Metanephros (tissue), 2 donors: ENCODE measurements at places on chromosomes 2 and 18. TPM values are rescaled to one million over a fixed set of nuclear protein-coding genes. Genes with fewer than 3 reads are reported as not detected.

Gene TAF4B
- 5.4 TPM for total RNA-seq

Gene KDM3A
- total RNA-seq, result 66.0 TPM

Gene SPR
- total RNA-seq, result 9.1 TPM

Gene SEMA4F
- total RNA-seq, result 4.0 TPM

Gene ADI1
- 34.9 TPM for total RNA-seq

Gene MOGAT1
- not detected for total RNA-seq

Gene SETBP1
- 48.8 TPM for total RNA-seq

Gene MTCL1
- 16.1 TPM for total RNA-seq

Gene LRRC30
- total RNA-seq, result 6.4 TPM

Gene HAAO
- total RNA-seq, result 32.6 TPM

Gene WIPF1
- total RNA-seq, result 26.4 TPM

Gene TUBA4B
- not detected for total RNA-seq

Gene NT5DC4
- total RNA-seq, result not detected

Gene MC5R
- 0.47 TPM for total RNA-seq

Gene ALKAL2
- 2.7 TPM for total RNA-seq

Gene CAPN14
- 0.12 TPM for total RNA-seq

Gene GPR155
- total RNA-seq, result 10.5 TPM

Gene COL5A2
- 147 TPM for total RNA-seq

Gene RAX
- total RNA-seq, result not detected

Gene PCARE
- total RNA-seq, result 0.18 TPM

Gene KLHL41
- 613 TPM for total RNA-seq

Gene DUSP28
- 7.0 TPM for total RNA-seq

Gene SLC9A4
- 12.9 TPM for total RNA-seq

Gene C2orf49
- total RNA-seq, result 12.4 TPM

Gene AQP12B
- total RNA-seq, result 0.58 TPM

Gene PRKAG3
- total RNA-seq, result 5.0 TPM

Gene TMEM17
- total RNA-seq, result 4.3 TPM

Gene SERPINB11
- not detected for total RNA-seq

Gene NPPC
- total RNA-seq, result 3.2 TPM

Gene LAMA1
- total RNA-seq, result 63.7 TPM
